ENCODE measurements at places on chromosomes 2 and 18. TPM values are rescaled to one million over a fixed set of nuclear protein-coding genes. Genes with fewer than 3 reads are reported as not detected.

The ADGRF3 gene
- not detected for total RNA-seq

DNA sequence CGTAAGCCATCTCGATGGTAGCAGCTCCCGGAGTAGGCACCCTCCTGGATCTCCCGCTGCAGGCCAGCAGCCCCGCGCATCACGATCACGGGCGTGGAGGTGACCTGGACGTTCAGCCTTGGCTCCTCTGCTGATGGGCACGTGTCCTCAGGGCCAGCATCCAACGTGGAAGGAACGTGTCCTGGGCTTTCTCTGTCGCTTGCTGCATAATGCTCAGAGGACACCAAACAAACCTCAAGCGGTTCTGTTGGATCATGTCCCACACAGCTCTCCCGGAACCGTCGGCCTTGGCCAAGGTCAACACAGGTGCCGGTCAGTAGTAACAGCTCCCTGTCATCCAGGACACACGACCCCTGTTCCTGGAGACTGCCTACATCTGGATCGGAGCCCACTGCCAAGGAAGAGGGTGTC lies 23.1 kb downstream of the PASK start:
- DNase-seq, result peak; percentile 56

DNA sequence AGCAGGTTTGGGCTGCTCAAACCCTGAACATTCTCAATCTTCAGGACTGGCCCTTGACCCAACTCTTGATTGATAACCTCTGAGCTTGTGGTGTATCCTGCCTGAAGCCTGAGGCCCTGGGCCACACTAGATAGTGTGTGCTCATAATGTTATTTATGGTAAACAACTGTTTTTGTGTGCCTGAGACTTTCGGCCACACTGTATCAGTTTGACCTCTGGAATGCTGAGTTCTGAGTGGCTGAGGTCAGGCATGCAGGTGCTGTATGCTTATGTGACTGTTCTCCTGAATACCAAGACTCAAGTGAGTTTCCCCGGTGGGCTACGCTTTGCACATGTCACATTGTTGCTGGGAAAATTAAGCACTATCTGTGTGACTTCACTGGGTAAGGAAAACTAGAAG lies 82.2 kb upstream of the RMP24 start:
- no peak for DNase-seq

The HOXD3 gene
- total RNA-seq, result 4.2 TPM

- DNase-seq, result no peak
Observed at GRCh38 chr2:28528206-28528605, 32.3 kb downstream of the PLB1 start.

GRCh38 chr2:159063677-159064076 lies 95.2 kb downstream of the TANC1 start:
- no peak for DNase-seq

DNA sequence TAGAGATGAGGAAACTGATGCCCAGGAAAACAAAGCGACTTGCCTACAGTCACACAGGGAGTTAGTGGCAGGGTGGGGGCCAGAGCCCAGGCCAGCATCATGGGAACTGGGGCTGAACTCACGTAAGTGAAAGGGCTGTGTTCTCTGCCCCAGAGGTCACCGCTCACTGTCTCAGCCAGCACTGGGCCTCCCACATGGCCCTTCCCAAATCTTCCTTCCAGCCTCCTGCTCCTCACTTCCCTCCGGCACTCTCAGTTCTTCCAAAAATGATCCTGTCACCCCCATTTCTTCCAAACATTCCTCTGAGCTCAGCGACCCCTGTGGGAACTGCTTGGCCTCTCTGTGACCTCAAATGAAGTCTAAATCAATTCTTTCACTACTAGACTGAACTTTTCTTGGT lies 90.5 kb upstream of the TMEM247 start:
- no peak for DNase-seq

The ADCYAP1 gene
- 1.7 TPM for total RNA-seq

DNA sequence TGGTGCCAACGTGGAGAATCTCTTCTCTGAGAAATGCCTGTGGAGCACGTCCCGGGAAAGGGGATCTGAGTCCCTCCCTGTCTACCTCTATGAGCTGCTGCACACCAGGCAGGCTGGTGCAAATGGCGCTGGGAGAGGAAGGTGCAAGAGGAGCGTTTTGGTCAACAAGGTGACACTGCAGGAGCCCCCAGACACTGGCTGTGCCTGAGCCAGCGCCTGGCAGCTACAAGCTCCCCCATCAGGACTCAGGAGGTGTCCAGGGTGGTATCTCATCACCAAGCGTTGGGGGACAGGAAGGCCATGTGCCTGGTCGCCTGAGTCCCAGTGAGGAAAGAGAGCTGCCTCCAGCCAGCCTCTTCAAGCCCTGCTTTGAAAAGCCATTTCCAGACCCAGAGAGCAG lies 173.4 kb downstream of the TNS1 start:
- DNase-seq, result no peak

DNA sequence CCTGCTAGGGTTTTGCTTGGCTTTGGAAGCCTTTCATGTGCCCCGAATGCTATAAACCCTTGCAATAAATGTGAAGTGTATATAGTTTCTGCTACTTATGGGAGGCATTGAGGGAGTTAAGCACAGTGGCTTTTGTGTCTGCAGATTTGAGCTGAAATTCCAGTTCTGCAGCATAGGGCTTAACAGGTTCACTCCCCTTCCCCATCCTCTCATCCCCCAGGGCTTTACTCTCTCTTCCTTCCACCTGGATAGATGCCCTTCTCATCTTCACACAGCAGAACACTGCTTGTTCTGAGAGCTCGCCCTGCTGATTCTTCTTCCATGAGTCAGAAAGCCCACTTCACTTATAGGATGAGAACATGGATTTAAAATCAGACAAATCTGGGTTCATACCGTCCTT lies 37.2 kb downstream of the SOX11 start:
- DNase-seq, result no peak

The SOWAHC gene
- total RNA-seq, result 19.4 TPM

- DNase-seq, result no peak
Observed at GRCh38 chr2:134839649-134840048, 1.2 kb downstream of the ACMSD start.

DNA sequence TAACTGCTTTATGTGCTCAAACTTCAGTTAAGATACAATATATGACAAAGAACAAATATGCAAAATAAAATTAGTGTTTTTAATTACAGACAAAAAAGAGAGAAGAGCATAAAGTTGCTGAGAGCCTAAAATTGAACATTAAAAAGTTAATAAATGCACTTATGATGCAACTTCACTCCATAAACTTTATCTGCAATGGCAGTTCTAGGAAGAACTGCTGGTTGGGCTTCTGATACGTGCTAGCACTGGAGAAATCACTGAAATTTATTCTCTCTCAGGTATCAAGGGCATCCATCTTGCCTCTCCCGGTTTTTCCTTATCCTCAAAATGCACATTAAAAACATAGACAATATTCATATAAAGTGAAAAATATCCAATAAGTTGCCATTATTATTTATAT lies 35.7 kb downstream of the MYO3B start:
- DNase-seq, result no peak

GRCh38 chr2:56169521-56169920 lies 14.3 kb upstream of the CCDC85A start:
- DNase-seq, result no peak

DNA sequence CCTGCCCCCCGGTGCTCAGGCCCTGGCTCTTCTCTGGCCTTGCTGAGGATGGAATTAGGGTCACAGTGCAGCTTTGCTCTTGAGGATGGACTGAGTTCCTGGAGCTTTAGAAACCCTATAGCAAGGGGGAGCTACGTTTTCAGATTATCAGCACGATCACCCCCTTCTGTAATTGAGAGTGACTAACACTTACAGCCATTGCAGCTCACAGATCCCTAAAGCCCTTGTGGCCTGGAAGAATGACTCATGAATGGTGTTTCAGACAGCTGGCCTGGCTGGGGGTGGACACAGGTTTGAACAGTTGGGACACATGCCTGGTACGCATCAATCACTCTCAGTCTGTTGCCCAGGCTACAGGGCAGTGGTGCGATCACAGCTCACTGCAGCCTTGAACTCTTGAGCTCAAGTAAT lies 79.7 kb upstream of the IGFBP5 start:
- peak; percentile 74 for DNase-seq

The C2orf80 gene
- not detected for total RNA-seq

The WDR54 gene
- total RNA-seq, result 7.5 TPM

DNA sequence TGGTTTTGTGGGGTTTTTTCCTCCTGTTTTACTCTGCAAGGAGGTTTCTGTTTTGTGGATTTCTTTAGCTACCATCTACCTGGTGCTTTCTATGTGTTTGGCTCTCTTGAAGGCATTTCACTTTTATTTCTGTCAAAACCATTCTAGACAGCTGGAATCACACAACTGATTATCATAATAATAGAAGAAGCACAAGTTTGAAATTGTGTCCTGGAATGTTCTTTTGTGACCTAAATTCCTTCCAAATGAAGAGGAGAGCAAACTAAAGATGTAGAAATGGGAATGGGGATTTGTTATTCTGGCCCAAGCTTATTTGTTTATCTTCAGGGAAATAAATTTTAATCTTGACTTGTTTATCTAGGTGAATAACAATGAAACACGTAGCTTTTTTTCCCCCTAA lies 17.0 kb upstream of the MFSD2B start:
- no peak for DNase-seq

GRCh38 chr18:13070460-13070859 lies 79.3 kb downstream of the CEP192 start:
- DNase-seq, result no peak

- DNase-seq, result no peak
Observed at GRCh38 chr2:119293900-119294299, 70.3 kb downstream of the STEAP3 start.

DNA sequence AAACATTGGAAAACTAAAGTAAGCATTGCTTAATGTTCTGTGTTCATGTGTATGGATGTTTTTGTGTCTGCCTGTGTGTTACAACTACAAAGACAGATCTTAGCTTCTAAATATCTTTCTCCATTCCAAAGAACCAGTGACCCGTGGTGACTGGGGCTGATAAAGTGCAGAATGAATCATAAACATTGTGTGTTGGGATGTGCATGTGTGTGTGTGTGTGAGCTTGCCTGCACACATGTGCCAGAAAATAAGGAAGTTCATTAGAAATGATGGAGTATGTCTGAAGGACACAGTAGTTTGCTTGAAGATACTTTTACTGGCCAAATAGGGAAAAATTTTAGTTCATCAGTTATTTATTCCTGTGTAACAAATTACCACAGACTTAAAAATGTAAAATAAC lies 756.6 kb upstream of the CELF4 start:
- no peak for DNase-seq

The SCN2A gene
- 1.1 TPM for total RNA-seq

- DNase-seq, result no peak
Observed at GRCh38 chr2:156601855-156602551, 165.8 kb downstream of the GPD2 start.

DNA sequence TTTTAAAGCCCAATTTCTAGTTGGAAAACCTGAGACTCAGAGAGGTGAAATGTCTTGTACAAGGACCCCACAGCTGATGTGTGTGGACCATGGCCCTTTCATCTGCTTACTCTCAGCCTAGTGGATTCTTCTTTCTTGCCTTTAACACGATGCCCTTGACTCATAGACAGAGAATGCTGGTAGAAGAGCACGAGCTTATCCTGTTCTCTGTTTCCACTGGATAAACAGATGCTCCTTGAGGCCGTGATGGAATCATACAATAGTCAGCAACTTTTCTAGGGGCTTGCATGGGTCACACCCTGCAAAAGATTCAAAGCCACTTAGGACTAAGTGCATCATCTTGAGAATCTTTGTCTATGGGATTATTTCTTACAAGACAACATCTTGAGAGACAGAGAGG lies 50.9 kb downstream of the MYCN start:
- no peak for DNase-seq

Measured in sigmoid colon (tissue), 7 donors.